ENCODE measurements at places on chromosomes 1 and 21. TPM values are rescaled to one million over a fixed set of nuclear protein-coding genes. Genes with fewer than 3 reads are reported as not detected.

- DNase-seq, result no peak
Observed at GRCh38 chr1:200082329-200082728, 54.8 kb downstream of the NR5A2 start.

DNA sequence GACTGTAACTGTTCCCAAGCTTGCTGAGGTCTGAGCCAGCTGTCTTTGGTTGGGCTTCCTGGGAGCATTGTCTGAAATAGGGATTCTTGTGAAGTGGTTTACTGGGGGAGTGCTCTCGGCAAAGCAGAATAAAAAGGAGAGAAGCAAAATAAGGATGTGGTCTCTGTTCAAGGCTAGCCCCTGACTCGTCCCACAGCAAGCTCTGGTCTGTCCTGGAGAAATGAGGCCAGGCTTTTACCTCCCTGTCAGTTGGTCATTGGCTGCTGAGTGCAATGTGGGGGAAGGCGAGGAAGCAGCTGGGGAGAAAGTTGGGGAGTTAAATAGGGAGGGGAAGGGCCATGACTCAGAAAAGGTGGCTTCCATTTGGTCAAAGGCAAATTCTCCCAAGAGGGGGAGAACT lies 303.9 kb upstream of the DUSP10 start:
- no peak for DNase-seq

MTF2 gene
- 54.8 TPM for total RNA-seq

ASTN1 gene
- not detected for total RNA-seq

FAM72B gene
- 13.6 TPM for total RNA-seq

DENND2C gene
- total RNA-seq, result not detected

Data from GM12878 (cell line).